Jurkat, Clone E6-1 (cell line): ENCODE measurements at places on chromosomes 3 and 15.
A peak's percentile ranks its signal among the peaks of the same experiment; 100 is the strongest.

DNA sequence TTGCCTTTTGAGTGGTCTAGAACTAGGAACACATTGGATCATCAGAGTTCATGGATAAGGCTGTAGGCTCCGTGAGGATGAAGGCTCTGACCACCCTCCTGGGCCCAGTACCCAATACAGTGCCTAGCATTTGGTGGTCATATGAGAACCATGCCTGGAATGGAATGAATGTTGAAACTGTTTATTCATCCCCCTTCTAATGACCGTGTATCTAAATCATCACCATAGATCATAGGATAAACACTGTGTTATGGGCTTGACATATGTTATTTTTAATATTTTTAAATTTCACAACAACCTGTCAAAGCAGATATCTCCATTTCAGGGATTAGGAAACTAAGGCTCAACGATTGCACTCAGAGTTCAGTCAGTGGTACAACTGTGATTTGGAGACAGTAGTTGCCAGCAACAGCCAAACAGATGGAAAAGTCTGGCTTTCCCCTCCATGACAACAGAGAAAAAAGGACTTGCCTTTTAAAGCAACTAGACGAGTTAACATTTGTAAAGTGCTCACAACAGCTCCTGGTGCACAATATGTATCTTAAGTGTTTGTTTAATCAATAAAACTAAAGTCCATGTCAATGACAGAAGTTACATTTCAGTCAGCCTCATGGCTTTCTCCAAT lies 89.6 kb downstream of the TMEM266 start:
- DNase-seq, result no peak

GRCh38 chr3:149579161-149579560 lies 78.7 kb downstream of the WWTR1 start:
- no peak for DNase-seq

DNA sequence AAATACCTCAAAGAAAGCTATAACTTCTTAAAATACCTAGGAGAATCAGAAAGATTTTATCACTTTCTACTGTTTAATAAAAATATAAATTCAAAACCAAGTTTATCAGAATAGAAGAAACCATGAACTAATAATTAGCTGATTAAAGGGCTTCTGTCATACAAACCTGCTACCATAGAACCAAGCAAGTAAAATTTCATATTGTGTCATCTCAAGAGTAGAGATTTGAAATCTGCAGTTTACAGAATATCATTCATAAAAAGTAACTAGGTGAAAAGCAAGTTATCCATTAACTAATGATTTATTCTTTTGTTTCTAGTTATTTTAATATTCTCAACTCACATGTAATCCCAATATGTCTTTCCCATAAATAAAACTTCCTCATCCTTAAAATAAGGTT lies 36.8 kb upstream of the XXYLT1 start:
- DNase-seq, result no peak

- no peak for DNase-seq
Measured at GRCh38 chr3:186096290-186096689, 12.6 kb downstream of the ETV5 start.

GRCh38 chr15:31128919-31129768 lies 27.6 kb upstream of the TRPM1 start:
- peak; percentile 39 for DNase-seq

DNA sequence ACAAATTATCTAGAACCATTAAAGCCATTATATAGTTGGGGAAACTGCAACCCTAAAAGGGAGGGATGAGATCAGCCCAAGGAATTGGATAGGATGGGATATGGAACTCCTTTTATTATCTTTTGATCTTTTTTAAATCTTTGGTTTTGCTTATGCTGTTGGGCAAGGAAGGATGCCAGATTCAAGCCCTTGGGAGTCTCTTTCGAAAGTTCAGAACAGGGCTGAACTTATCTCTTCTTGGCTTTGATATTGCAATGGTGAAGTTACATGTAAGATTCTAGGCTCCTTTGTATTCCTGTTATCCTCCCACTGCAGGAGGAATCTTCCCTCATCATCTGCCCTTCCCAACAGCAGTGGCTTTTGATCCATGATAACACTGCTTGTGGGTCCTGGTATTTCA lies 10.0 kb upstream of the SLC22A13 start:
- DNase-seq, result no peak

DNA sequence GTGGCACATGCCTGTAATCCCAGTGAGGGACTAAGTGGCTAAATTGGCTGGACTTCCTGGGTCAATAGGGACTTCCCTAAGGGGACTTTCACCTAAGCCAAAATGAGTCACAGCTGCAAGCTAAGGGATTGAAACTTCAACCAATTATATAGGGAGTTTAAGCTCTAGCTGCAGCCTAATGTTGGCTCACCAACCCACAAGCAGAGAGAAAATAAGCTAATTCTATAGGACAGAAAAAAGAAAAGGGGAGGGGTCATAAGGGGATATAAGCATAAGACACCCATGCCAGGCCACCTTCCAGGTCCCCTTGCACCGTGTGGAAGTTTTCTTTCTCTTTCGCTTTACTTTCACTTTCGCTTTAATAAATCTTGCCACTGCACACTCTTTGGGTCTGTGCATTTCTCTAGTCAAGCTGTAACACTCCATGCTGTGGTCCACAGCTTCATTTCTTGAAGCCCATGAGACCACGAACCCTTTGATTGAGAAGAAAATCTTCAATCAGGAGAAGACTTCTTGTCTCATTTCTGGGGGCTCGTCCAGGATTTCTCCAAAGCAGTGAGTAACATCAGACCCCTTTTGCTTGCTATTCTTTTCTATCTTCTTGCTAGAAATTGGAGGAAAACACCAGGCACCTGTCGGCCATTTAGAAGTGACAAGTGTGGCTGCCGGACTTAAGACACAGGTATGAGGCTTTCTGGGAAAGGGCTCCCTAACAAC lies 192.3 kb downstream of the IGSF11 start:
- peak; percentile 42 for DNase-seq

- DNase-seq, result no peak
Measured at GRCh38 chr15:61115679-61116078, 113.4 kb downstream of the RORA start.

GRCh38 chr3:87898971-87899370 lies 159.8 kb downstream of the CGGBP1 start:
- DNase-seq, result no peak

- no peak for DNase-seq
Measured at GRCh38 chr3:109678600-109678999, 341.3 kb upstream of the DPPA4 start.

GRCh38 chr3:149810846-149811245 lies 2.2 kb upstream of the RNF13 start:
- DNase-seq, result no peak

DNA sequence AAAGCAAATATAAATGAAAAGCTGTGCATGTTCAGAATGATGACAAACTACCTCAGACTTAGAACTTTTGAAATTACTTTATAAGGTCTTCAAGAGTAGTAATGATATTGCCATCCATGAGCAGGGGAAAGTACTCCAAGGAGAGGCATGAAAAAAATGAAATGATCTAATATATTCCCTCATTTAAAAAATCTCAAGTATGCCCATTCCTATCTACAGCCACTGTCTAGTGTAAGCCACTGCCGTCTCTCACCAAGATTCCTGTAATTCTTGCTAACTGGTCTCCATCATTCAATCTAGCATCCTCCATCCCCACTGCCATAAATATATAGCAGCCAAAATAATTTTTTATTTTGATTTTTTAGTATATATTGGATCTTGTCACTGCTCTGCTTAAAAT lies 258.8 kb downstream of the PLOD2 start:
- no peak for DNase-seq

DNA sequence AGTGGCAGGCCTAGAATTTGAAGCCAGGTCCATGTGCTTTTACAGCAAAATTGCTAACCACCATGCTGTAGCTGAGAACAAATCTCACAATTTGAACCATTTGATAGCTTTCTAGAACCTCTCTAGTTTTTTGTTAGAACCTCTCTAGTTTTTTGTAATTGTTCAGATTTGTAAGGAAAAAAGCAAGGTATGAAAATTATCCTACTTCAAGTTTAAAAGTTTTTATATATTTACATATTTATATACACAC lies 9.8 kb downstream of the GXYLT2 start:
- no peak for DNase-seq

DNA sequence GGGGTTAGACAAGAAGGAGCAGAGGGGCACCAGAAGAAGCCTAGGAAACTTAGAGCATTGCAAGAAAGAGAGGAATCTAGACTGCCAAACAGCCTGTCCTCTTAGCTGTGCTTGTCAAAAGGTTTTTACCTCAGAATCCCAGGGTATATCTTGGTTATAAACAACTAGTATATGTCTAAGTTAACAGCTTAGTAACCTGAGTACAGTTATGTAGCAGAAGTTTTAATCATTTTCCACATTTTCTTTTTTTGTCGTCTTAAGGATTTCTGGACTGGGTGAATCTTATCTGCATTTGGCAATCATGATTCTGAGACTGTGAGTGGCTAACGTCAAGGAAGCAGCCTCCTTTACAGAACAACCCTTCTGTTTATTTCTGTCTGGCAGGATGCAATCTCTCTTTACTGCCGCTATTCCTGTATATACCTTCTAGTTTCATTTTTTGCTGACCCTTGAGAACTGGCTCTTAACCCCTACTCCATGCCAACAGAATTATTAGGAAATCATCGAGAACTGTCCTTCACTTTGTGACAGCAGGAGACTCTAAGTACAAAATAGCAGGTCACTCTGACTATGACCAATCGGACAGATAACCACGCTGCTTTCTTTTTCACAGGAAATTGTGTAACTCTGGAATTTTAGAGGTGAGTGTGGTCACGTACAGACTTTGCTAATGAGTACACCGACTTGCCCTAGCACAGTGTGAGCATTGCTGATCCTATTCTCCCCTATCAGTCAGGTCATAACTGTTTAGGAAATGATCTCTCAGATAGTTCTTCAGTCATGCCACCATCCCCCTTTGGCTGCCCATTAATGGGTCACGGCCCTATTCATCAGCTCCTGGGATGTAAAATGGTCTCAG lies 3.3 kb upstream of the CP start:
- DNase-seq, result no peak

GRCh38 chr3:14201940-14202684 lies 23.5 kb downstream of the LSM3 start:
- no peak for DNase-seq

DNA sequence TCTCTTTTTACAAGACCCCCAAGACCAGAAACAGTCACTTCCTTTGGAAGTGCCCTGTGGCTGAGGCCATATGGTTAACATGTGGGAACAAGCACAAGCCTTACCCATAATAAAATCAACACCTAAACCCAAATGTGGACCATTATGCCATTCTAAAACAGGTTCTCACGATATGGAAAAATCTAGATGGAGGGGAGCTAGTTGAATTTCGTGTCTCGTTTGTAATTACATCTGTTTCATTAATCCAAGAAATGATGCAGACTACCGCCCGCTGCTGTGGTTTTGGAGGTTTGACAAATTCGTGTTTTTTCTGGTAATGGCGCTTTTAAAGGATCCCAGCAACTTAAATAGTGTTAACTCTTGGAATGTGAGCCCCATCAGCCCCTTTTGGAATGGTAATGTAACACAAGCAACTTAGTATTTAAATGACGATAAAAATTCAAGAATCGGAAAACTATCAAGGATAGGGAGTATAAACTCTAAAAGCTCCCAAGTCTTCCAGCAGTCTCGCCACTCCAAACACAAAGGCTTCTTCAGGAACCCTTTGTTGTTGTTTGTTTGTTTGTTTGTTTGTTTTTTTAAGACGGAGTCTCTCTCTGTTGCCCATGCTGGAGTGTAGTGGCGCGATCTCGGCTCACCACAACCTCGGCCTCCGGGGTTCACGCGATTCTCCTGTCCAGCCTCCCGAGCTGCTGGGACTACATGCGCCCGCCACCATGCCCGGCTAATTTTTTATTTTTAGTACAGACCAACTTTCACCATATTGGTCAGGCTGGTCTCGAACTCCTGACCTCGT lies 1.1 kb downstream of the CNBP start:
- no peak for DNase-seq

DNA sequence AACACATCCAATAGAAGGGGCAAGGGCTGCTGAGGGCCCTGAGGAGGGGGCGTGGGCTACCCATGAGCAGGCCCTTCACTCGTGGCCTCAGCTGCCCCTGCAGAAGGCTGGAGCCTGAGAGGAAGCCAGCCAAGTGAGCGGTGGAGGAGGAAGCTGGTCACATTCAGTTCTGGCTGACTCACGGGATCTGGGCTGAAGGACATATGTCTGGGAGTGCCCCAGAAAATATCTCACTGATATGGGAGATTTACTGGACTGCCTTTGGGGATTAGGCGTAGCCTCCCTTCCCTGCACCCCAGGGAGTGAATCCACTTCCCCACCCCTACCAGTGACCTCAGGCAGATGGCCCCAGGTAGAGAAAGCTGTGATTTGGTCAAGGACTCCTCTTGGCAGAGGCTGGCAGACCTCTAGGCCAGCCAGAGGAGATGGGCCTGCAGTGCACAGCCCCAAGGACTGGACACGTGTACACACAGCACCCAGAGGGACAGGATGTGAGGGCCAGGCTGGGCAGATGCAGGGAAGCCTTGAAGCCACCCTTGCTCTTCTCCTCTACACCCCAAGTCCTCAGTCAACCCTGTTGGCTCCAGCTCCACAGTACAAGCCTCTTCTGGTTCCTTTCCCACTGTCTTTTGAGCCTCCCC lies 14.2 kb upstream of the ANKDD1A start:
- no peak for DNase-seq

DNA sequence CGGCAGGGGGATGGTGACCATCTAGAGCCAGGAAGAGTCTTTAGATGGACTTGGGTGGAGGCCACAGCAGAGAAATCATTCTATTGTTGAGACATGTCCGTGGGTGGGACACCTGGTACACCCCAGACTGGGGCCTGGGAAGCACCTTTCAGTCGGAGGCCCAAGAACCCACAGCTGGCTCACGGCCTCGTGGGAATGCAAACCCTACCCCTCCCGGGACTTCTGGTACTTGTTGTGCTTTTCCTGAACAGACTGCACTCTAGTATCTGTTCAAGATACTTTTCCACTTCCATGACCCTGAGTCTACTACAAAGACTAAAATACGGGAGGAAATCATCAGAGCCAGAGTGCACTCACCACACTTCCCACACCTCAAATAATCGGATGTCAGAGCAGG lies 60.7 kb downstream of the BDH1 start:
- DNase-seq, result no peak

DNA sequence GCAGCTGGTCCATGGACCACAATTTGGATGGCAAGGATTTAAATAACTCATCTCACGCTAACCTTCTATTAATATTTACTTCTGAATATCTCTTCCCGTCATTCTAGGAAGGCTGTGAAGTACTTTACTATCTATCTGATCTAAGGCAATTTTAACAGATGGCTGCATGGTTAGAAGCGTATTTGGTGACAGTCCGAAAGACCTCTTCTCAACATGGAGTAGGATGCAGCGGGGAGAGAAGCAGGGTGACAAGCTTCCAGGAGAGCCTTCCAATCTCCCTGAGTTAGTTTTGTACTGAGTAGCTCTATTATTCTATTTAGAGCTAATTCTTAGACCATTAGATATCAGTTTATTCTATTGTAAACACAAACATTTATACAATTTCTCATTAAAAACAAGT lies 309.4 kb downstream of the PLCL2 start:
- no peak for DNase-seq
